ENCODE measurements at places on chromosomes 5 and 9.

DNA sequence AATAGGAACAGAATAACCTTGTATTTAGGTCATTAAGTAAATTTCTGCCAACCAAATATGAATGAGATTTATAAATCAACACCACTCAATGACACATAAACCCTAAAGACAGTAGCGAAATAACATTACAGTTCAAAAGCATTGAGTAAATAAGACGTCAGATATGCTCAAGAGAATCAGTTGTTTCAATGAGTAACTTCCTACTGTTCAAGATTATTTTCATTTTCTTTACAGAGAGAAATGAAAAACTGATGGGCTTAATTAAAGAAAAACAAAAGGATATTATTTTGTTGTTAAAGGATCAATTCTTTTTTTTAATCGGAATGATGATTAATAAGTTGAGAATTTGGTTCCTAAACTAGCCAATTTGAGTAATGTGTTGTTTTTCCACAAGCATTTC lies 150.1 kb downstream of the BNC2 start:
- DNase-seq = no peak

GRCh38 chr5:151195622-151196021 lies 28.3 kb downstream of the CCDC69 start:
- DNase-seq = no peak

GRCh38 chr9:76463211-76463610 lies 4.2 kb downstream of the GCNT1 start:
- no peak for DNase-seq

DNA sequence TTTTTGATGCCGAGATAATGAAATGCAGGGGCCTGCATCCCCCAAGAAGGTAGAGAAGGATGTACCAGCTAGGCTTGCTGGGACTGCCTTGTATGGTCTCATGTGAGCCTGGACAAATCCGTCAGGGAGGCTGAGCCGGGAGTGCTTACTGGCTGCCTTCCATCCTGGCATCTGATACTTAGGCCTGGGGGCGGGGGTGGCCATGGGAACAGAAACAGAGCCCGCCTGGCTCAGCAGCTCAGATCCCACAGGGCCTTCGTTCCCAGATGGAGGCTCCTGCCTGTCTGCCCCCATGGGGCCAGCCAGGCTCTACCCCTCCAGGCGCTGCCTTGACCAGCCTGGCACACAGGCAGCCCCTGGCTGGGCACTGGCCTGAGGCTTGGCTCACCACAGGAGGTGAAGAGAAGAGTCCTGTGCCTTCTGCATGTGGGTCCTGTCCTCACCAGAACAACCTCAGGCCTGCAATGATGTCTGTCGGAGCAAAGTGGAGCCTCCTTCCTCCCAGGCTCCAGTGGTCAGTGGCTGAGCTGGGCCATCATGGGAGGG lies 10.5 kb upstream of the SPATA31E1 start:
- DNase-seq = no peak

Measured in stimulated activated CD4-positive, alpha-beta T cell treated with anti-CD3 and anti-CD28 coated beads, Interleukin-2, amount 100 ng/mL, for 48 hours (primary cell).